ENCODE measurements at places on chromosomes 2 and 18.
A peak's percentile ranks its signal among the peaks of the same experiment; 100 is the strongest.

DNA sequence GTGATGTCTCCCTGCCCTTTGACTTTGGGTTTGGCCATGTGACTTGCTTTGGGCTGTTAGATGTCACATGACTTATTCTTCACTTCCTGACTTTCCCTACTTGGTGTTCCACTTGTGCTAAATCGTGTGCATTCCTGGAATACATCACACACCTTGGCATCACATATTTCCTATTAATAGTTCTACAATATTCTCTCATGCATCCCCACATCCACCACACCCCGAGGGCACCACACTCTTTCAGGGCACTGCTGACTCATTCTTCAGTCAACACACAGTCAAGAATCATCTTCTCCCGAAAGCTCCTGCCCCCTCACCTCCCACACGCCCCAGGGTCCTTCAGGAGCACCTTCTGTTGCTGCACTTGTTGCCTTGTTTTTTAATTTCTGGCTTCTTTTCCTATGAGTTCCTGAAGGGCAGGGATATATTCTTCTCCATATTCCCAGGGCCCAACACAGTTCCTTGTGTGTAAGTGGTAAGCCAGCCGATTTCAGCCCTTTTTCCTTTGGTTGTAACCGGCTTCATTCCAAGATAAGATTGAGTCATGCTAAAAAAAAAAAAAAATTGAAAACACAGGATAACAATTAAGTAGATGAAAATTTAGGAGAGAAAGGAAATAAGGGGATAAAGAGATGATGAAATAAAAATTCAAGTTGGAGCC lies 341.4 kb downstream of the SLC4A3 start:
- no peak for DNase-seq

DNA sequence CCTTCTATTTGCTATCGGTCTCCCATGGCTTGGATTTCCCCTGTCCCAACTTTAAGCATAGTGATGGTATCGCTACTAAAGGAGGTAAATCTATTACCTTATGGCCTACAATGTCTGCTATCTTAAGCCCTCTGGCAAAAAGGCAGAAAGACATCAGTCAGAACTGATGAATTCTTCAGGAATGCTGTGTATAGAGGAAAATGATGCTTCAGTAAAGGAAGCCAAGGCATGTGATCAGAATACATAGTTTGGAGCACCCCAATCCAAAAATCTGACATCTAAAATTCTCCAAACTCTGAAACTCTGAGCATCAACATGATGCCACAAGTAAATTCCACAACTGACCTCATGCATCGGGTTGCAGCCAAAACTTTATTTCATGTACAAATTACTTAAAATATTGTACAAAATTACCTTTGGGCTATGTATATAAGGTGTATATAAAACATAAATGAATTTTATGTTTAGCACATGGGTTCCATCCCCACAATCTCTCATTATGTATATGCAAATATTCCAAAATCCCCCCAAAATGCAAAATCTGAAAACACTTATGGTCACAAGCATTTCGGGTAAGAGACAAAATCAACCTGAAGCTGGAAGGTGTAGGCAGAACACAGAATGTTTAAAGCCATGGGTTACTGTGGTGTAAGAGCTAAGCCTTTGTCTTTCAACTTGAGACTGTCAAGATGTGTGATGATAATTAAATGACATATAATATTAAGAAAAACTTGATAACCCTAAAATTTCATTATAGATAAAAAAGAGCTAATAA lies 66.2 kb downstream of the CUL3 start:
- DNase-seq = no peak

GRCh38 chr2:239719791-239720360 lies 305.3 kb downstream of the NDUFA10 start:
- no peak for DNase-seq

GRCh38 chr2:170812710-170813600 lies 3.7 kb upstream of the GAD1 start:
- peak; percentile 67 for DNase-seq

- no peak for DNase-seq
These were observed 55.2 kb upstream of the NRP2 start for GRCh38 chr2:205627085-205627484.

GRCh38 chr2:12502759-12503158 lies 214.0 kb upstream of the TRIB2 start:
- no peak for DNase-seq

- peak; percentile 4 for DNase-seq
These were observed 21.8 kb downstream of the ATG4B start for GRCh38 chr2:241659150-241659739.

DNA sequence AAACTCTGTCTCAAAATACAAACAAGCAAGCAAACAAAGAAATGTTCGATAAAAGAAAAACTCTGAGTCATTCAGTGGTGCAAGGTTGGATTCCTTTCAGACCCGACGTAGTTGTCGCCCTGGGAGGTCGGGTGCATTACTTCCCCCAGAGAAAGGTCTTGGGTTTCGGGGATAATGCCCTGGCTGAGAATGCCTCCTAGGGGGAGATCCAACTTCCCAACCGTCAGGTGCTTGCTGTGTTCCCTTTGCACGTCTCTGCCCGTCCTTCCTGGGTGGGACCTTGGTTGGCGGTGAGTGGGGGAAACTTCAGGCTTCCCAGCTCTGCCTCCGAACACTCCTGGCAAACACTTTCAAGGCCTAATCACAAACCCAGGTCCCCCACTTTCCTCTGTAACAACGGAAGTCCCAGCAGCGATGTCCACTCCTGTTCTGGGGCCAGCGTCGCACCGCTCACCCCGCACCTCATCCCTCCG lies 609 bp downstream of the TPGS2 start:
- DNase-seq = no peak

DNA sequence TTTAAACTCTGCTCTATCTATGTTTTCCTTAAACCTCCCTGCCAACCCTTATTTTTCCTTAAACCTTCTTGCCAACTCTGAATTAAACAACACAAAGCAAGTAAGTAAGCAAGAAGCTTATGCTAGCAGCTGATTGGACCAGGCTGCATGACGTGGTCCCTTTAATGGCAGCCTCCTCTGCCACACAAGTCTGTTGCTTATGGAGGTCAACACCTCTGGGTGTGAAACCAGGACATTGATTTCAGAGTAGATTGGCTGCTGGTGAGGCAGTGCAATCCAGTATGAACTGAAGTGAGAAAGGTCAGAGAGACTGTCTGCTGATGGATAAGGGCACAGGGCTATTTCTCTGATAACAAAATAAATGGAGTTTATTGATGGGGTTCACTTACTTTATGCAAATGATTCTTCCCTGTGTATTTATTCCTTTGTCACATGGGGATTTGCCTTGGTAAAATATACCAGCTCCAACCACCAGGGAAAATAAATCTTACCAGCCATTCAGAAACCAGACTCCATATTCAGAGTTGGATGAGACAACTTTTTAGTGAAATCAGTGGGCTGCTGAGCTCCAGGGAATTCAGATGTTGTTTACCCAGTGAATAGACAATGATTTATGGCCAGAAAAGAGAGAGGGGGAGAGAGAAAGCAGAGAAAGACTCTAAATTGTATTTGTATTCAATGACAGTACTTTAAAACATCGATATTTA lies 112.2 kb upstream of the NCKAP5 start:
- DNase-seq = no peak

DNA sequence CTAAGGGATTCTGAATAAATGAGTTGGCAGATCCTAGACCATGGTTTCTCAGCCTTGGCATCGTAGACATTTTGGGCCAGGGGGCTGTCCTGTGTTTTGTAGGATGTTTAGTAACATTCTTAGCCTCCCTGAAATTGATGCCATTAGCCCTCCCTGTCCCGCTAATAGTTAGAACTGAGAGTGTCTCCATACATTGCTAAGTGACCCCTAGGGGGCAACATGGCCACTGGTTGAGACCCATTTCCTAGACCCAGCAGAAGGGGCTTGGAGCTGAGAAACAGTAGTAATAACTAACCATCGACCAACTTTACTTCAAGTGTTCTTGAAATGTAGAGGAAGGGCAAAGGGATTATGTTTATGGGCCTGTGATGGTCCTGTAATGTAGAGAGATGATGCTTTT lies 40.8 kb downstream of the KCMF1 start:
- DNase-seq = no peak

DNA sequence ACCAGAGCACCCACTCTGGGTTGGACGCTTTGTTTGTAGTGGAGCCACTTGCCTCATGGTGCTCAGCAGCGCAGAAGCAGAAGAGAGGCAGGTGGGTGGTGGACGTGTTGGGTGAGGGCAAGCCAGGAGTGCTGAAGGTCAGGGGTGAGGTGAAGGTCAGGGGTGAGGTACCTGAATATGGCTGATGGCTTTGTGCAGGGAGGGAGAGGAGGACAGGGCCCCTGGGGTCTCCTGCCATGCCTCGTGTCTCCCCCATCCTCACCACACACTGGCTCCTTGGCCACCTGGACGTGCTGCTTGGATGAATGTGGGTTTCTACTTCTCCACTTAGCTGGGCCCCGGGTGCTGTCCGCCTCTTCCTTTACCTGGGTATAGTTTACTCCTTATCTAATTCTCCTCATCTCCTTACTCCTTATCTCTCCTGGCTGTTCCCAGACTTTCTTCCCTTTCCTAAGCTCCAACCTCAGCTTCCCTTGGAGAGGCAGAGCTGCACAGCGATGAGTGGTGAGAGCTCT lies 68.1 kb downstream of the DYSF start:
- no peak for DNase-seq

DNA sequence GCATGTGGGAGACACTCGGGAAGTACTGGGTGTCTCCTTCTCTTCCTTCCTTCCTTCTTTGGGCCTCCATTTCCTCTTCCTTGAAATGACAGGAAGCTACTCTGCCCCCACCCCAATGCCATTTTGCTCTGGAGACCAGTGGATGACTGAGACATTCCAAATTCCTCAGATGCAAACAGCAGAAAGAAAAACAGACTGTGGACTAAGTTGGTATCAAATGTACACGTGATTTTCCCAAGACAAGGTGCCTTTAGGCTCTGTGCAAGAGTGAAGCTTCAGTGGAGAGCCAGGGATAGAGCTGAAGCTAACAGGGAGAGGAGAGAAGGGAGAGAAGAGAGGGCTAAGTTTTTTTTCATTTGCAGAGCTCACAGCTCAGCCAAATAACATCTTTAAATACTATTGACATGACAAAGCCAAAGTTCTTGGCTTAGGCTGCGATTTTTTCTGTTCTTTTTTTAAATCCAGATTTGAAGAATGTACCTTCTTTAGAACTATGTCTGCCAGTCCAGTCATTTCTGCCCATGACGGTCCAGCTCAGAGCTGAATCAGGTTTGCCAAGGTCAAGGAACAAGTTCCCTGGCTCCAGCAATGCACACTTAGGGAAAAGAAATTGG lies 84.5 kb upstream of the LCLAT1 start:
- no peak for DNase-seq

GRCh38 chr18:64566456-64566855 lies 417.6 kb upstream of the LINC00305 start:
- no peak for DNase-seq

- no peak for DNase-seq
These were observed 42.3 kb upstream of the ATG16L1 start for GRCh38 chr2:233209117-233209532.

GRCh38 chr18:36366994-36367839 lies 69.7 kb downstream of the FHOD3 start:
- no peak for DNase-seq

GRCh38 chr2:233566141-233566956 lies at the start of gene USP40:
Gene USP40 (minus strand): TSS chr2:233566782. CDS start chr2:233565554, 1,228 bp downstream.
- peak; percentile 66 for DNase-seq

GRCh38 chr2:230244211-230244610 lies 18.7 kb downstream of the SP140 start:
- no peak for DNase-seq

Data from NCI-H2029 treated with DMSO at 0.1 percent for 48 hours (cell line).